Stimulated activated CD4-positive, alpha-beta T cell treated with anti-CD3 and anti-CD28 coated beads, Interleukin-4, amount 100 ng/mL, for 24 hours (primary cell): ENCODE measurements at places on chromosomes 16 and 17.

DNA sequence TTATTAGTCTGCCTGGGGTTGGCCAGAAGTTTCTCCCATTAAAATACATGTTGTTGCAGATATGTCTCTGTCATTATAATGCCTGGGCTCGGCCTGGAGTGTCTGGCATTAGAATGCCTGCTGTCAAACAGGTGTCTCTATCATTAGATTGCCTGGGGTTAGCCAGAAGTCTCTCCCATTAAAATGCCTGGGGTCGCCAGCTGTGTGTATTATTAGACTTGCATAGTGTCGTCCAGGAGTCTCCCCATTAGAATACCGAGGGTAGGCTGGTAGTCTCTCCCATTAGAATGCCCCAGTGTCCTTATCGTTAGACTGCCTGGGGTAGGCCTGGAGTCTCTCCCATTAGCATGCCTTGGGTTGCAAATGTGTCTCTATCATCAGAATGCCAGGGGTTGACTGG lies 2270.8 kb downstream of the TP53TG3F start:
- DNase-seq, result no peak

GRCh38 chr17:58245428-58246103 lies 7.2 kb downstream of the LPO start:
- DNase-seq, result no peak

DNA sequence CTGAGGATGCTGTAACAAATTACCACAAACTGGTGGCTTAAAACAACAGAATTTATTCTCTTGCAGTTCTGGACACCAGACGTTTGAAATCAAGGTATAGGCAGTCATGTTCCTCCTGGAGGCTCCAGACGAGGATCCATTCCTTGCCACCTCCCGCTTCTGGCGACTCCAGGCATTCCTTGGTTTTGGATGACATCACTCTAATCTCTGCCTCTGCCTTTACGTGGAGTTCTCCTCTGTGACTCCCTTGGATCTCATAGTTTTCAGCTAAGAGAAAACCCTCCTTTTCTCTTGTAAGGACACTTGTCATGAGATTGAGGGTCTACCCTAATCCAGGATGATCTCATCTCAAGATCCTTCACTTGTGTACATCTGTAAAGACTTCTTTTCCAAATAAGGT lies 31.4 kb upstream of the HS3ST3B1 start:
- no peak for DNase-seq

DNA sequence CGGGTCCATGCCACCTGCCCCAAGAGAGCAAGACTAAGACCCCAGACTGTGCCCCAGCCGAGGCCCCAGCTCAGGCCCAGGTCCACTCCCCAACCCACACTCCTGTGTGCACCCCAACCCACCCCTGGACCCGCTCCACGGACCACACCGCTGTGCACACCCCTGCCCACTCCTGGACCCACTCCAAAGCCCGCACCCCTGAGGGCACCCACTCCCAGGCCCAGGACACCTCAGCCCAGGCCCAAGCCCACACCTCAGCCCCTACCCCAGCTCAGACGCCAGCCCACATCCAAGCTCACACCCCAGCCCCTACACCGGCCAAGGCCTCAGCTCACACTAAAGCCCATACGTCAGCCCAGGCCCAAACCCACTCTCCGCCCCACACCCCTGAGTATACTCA lies 1.1 kb downstream of the SPEM3 start:
- DNase-seq, result no peak
